ENCODE measurements at places on chromosomes 5 and 9.

GRCh38 chr5:8934455-8934854, 611.4 kb downstream of the SEMA5A start:
- DNase-seq: no peak

- no peak for DNase-seq
These were observed 428.8 kb upstream of the CLINT1 start for GRCh38 chr5:158287643-158288271.

DNA sequence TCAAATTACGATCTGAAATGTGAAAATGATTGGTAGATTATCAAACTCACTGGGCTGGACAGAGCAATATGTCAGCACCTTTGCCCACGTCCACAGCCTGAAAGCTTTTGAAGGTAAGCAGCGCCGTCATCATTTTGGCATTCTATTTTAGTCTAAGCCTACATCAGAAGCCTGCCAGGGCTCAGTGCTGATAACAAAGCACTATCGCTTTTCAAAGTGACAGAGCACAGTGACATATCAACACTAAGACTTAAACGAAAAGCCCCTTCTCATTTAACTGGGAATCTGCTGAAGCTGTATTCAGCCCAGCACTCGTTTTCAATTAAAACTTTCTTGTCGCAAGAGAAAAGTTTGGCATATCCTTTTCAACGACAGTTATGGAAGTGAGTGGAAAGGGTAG, 1076.3 kb downstream of the PTPRD start:
- DNase-seq: no peak

DNA sequence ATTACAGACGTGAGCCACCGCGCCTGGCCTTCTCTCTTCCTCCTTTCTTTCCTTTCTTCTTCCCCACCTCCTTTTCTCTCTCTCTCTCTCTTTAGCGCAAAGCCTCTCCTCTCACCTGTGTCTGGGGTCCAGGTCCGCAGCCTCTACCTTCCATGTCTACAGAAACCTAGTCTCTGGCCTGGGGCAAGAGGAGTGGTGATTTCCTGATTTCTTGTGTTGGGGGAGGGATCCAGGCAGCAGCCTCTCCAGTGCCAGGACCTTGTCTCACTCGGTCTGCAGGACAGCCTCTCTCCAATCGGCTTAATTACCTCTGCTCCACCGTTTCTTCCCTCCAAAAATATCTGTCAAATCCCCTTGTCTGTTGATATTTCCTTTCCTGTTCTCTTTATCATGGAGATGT, 16.1 kb upstream of the FAM120A start:
- no peak for DNase-seq

DNA sequence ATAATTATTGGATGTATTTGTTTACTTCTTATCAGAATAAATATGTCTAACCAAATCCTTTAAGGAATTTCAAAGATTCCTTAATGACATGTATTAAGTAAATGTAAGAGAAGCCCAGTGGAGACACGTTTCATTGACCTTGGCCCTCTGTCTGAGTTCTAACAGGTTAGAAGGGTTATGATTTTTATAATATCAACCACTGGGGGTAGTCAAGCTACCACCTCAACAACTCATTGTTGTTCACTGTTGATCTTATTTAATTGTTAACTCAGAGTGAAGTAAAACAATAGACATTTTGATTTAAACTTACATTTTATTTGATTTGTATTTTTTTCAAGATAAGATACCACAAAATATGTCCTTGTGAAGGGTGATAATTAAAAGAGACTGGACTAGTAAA, 499.2 kb upstream of the COX7C start:
- no peak for DNase-seq

- no peak for DNase-seq
These were observed 395.7 kb upstream of the SEMA6A start for GRCh38 chr5:116970318-116970717.
